ENCODE measurements at places on chromosomes 12 and 14.

GRCh38 chr12:81347404-81347803 is 269.5 kb downstream of the ACSS3 start:
- no peak for DNase-seq

DNA sequence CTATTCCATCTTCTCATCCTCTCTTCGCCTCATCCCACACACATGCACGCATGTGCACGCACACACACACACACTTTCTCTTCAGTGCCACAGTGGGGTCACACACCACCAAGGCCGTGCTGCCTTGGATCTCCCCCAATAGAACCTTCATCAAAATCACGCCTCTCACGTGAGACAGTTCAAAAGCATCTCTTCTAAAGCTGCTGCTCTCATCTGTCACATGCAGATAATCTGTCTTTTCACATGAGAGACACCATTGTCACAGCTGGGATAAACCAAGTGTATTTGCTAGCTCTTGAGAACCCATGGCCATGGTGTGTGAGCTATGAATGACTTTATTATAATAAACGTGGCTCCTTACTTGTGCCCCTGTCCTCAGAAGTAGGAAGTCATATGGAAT is 218.7 kb downstream of the EGLN3 start:
- no peak for DNase-seq

- no peak for DNase-seq
Measured at GRCh38 chr14:67999290-67999689, 179.7 kb downstream of the RAD51B start.

DNA sequence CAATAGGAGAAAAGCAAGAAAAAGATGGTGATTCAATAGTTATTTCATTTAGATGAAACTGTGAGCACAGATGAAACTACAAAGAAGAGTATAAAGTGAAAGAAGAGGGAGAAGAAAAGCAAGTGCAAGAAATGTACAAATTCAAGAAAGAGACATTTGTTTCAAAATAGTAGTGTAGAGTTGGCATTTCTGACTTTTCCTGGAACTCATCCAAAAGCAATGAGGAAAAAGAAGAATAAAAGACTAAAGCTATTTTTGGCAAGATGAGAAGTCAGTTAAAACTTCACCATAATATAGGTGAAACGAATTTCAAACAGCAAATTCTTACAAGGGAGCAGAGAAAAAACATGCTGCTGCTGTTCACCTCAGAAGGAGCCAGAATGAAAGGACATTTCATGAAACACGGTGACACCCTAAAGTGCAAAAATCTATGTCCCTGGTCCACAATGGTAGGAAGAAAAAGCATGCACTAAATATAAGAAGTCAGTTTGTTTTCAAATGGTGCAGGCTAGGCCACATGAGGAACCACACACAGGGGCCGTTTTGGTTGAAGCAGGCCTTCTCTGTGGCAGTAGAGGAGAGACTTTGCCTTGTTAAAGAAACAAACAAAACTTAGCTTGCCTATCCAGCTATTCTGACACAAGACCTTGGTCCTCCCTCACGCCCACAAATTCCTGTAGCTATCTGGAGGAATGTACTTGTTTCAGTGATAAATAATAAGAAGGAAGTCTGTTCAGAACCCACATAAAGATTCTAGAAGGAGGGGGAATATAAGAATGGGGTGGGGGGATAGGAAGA is 11.1 kb upstream of the CMAS start:
- DNase-seq: no peak

- no peak for DNase-seq
Measured at GRCh38 chr12:125100551-125101434, 35.6 kb downstream of the AACS start.

- no peak for DNase-seq
Measured at GRCh38 chr12:113766131-113766878, 199.8 kb downstream of the RBM19 start.

DNA sequence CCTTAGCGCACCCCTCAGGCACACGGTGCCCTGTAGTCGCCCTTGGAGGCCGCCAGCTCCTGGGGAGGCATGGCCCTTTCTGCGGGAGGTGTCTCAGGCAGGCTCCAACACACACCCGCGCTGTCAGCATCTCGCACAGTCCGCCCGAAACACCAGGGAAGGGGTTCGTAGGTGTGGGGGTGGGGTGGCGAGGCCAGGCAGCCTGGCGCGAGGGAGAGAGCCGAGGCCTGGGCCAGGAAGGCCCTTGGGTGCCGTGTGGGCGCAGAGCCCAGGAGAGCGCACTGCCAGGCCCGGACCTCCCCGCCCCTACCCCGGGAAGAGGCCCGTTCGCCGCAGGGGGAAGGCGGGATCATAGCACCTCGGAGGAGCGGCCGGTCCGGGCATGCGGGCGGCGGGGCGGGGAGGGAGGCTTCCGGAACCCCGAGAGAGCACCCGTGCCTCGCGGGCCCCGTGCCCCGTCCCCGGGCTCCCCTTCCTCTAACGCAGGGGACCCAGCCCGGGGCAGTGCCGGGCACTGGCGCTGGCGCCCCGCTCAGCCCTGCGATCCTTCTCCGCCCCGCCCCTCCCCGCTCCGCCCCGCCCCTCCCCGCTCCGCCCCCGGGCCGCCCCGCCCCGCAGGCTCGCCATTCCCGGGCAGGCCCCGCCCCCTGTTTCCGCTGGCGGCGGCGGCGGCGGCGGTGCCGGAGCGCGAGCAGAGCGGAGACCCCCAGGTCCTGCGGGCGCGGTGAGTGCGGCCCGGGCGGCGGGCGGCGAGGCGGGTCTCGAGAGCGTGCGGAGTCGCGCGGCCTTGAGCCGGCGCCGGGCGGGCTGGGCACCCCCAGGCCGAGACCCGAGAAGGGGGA is at the start of gene TSPAN9:
TSPAN9 (plus strand) TSS at position 650 of the 842 bp plus-strand sequence. CDS start 123,815 bp downstream, outside the sequence.
- peak; percentile 55 for DNase-seq

- no peak for DNase-seq
Measured at GRCh38 chr12:131052929-131053328, 99.2 kb downstream of the ADGRD1 start.

- no peak for DNase-seq
Measured at GRCh38 chr12:69123919-69124638, 115.3 kb upstream of the CPSF6 start.

GRCh38 chr12:53579545-53579955 is 46.6 kb downstream of the ATF7 start:
- DNase-seq: no peak

DNA sequence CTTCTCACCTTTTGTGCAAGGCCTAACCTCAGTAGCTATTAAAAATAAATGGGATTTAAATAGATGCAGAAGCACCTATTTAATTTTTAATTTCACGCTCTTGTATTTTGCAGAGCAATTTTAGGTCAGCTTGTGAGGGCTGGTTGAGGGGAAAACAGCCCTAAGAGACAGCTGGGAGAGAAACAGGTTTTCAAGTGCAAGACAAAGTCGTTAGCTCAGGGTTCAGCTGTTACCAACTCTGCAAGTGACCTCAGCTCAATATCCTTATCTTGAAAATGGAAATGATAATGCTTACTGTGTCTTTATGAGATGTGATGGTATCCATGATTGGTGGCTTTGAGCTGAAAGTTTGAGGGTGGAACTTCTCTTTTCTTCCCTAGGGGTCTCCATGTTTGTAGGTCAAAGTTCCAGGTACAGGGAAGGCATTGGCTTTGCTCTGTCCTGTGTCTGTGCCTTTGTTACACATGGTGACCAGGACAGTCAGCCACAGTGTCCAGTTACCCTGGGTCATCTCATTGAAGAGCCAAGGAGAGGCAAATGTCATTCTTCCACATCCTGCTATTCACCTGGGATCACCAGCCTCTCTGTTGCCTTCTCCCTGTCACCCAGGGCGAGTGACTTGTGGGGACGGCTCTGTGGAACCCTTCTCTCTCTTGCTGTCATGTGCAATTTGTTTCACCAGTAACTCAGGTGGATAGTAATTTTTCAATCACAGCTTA is 100.3 kb downstream of the SAMD4A start:
- DNase-seq: no peak

- no peak for DNase-seq
Measured at GRCh38 chr12:56591961-56592360, 38.2 kb downstream of the BAZ2A start.

DNA sequence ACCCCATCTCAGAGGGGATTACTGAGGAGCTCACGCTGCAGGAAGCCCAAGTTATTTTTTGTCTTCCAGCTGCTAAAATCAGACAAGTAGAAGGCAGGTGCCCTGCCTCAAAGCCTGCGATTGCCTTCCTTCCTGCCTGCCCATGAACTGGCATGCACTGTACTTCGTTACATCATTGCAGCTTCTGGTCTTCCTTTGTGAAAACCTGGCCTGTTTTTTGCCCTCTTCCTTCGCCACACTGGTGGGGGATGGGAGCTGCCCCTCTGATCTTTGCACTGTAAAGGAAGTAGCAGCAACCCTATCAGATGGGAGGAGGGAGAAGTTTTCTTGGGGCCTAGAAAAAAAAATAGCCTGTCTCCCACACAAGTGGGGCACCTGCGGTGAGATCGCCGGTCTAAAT is 1098.7 kb downstream of the BCL11B start:
- DNase-seq: no peak

DNA sequence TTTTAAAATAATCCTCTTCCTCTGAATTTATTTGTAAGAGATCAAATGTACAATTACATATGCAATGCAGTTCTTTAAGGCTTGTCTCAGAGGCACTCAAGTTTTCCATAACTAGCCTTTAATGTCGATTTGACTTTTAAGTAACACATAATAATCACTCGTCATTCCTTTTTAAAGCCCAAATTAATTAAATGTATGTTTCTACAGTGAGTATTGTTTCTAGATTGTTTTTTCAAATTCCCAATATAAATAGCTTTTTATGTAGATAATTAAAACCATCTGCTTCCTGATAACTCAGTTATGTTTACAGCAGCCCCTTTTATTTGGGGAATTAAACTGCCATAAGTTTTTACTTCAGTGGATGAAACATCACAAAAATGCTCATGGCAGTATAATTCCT is 185.1 kb downstream of the ETNK1 start:
- DNase-seq: no peak

- no peak for DNase-seq
Measured at GRCh38 chr12:111055181-111055880, 135.0 kb upstream of the MYL2 start.

- DNase-seq: no peak
Measured at GRCh38 chr12:108517288-108518100, 2.4 kb downstream of the FICD start.

DNA sequence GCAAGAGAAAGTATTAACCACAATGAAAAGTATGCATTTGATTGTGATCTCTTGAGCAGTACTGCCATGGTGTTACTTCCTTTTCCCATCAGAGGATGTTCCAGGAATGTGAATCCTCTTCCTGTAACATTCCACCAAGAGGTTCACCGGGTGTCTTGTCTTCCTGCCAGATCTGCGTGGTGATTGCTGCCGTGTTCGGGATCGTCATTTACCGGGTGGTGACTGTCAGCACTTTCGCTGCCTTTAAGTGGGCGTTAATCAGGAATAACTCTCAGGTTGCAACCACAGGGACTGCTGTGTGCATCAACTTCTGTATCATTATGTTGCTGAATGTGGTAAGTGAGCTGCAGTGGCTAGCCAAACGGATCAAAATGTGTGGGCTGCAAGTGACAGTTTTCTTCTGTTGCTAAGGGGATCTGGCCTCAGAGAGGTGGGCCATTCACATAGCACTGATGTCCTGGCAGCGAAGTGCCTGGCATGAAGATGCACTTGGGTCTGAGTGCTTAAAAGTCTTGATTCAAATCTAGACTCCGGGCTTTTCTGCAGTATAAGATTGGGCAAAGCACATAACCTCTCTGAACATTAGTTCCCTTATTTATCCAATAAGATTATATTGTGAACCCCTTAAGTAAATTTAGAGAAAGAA is 123.4 kb downstream of the SLC5A8 start:
- DNase-seq: no peak

DNA sequence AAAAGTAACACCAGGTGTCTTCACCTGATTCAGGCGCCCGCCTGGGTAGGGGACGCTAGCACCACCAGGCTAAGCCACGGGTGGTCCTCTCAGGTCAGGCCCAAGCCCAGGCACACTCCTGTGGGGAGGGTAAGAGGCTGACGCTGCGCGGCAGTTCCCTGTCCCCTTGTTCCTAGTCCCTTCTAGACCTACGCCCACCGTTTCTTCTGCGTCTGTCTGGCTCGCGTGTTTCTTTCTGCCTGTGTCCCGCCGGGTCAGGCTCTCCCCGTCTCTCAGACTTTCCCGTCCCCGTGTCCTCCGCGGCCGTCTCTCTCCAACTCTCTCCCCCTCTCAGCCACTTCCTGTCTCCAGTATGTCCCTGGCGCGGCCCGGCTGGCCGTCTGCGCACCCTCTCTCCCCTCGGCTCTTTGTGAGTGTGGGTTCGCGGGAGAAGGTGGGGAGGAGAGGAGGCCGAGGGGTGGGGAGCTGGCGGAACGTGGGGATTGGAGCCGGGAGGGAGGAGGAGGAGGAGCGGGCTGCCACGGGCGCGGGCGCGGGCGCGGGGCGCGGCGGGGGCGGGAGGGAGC is 3.1 kb upstream of the TNS2 start:
- DNase-seq: no peak

GRCh38 chr14:96203635-96204034 is 1.0 kb upstream of the BDKRB2 start:
- DNase-seq: no peak

- DNase-seq: no peak
Measured at GRCh38 chr12:108638997-108639822, 5.5 kb upstream of the SELPLG start.

- DNase-seq: no peak
Measured at GRCh38 chr12:94202245-94203180, 54.1 kb downstream of the PLXNC1 start.

- DNase-seq: no peak
Measured at GRCh38 chr12:27220055-27220987, 23.8 kb upstream of the STK38L start.

DNA sequence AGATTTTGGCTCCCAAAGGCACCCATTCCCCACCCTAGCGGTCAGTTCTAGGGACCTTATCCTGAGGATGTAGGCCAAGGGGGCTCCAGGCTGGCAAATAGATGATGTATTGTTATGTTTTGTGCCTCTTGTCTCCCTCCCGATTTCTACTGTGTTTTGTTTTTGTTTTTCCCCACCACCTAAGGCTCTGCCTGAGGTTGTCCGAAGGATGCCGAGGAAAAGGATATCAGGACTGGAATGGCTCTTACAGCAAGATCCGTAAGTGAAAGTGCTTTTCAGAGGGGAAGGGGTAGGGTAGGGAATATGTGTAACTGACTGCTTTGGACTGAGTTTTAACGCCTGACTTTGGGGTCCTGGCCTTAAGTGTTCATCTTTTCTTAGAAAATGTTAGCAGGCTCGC is 6.6 kb downstream of the FOXG1 start:
- DNase-seq: no peak

DNA sequence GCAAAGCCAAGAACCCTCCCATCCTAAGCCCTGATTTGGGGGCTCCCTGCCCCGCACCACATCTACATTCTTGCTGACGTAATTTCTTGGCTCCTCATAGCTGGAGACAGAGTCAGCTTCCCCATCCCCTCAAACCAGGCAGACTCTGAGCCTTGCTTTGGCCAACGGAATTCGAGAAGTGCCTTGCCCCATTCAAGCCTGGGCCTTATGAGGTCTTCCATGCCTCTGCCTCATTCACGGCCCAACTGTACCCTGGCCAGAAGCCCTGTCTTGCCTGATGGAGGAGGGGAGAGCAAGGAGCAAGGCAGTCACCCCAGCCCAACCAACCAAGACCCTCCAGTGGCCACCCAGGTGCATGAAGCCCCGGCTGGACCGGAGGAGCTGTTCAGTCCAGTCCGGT is 164.1 kb downstream of the PIWIL1 start:
- no peak for DNase-seq

Data from stimulated activated CD4-positive, alpha-beta T cell treated with anti-CD3 and anti-CD28 coated beads, Interleukin-1b, Interleukin-23, amount 100 ng/mL, for 24 hours (primary cell).